ENCODE measurements at places on chromosomes 16 and 17.
A peak's percentile ranks its signal among the peaks of the same experiment; 100 is the strongest.

GRCh38 chr17:10894220-10894619 lies 56.3 kb upstream of the PIRT start:
- H3K4me1 ChIP-seq = no peaks in the 10 kb centered on the region
- no peaks in the 10 kb centered on the region for H3K36me3 ChIP-seq
- H3K4me3 ChIP-seq = no peak overlapping the region

DNA sequence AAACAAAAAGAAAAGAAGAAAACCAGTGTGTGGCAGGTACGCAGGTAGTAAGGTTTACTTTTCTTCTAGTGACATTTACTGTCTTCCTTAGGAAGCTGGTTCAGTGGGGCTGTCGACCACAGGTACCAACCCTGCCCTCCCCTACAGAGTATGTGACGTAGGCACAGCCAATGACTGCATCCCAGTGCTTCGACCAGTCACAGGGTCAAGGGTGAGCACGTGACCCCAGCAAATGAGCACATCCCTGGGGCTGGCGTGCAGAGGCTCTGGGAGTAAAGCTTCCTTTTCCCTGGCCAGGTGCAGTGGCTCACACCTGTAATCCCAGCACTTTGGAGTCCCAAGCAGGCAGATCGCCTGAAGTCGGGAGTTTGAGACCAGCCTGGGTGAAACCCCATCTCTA lies 38.9 kb upstream of the PLCG2 start:
- no peaks in the 10 kb centered on the region for H3K27me3 ChIP-seq
- H3K36me3 ChIP-seq = no peaks in the 10 kb centered on the region
- H3K27ac ChIP-seq = no peak overlapping the region
- H3K4me3 ChIP-seq = no peak overlapping the region
- DNase-seq = no peak
- no peaks in the 10 kb centered on the region for H3K4me1 ChIP-seq

DNA sequence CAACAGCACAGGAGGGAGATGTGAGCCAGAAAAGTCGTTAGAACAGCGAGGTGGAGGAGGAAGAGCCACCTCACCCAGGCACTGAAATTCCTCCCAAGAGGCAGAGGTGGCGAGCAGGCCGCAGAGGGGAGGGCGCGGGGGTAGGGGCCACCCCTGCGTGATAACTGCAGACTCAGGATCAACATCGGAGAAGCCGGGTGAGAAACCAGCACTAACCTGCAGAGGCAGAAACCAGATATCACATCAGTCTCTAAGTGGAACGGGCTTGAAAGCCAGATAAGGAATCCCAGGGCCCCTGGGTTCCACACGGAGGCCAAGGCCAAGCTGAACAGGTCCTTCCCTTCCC lies 39.4 kb upstream of the ZC3H18 start:
- H3K27me3 ChIP-seq = no peaks in the 10 kb centered on the region
- H3K36me3 ChIP-seq = peaks cover 15% of the 10 kb centered on the region

DNA sequence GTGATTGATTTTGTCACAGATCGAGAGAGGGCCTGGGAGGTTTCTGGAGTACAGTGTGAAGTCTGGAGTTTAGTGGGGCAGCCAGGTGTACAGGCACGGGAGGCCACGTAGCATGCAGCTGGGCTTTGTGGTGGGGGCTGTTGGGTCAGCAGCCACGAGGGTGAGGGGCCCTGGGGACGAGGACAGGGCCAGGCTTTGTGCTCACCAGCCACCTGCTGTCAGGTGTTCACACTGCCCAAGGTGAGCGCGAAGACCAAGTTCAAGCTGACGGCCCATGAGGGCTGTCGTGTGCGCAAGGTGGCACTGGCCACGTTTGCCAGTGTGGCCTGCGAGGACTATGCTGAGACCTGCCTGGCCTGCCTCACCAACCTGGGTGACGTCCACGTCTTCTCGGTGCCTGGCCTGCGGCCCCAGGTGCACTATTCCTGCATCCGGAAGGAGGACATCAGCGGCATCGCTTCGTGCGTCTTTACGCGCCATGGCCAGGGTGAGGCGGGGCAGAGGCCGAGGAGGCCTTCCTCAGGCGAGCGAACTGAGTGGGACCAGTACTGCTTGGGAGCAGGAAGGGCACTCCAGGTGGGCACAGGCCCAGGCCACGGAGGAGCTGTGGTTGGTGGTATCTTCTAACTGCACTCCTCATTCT lies 15.9 kb downstream of the LLGL1 start:
- H3K4me3 ChIP-seq = no peak overlapping the region
- H3K27me3 ChIP-seq = no peaks in the 10 kb centered on the region
- H3K4me1 ChIP-seq = no peaks in the 10 kb centered on the region
- H3K27ac ChIP-seq = no peak overlapping the region

- H3K36me3 ChIP-seq = no peaks in the 10 kb centered on the region
- peaks cover 16% of the 10 kb centered on the region for H3K4me1 ChIP-seq
- H3K27me3 ChIP-seq = no peaks in the 10 kb centered on the region
- H3K4me3 ChIP-seq = no peak overlapping the region
- H3K27ac ChIP-seq = no peak overlapping the region
Measured at GRCh38 chr17:55452139-55452790, 30.6 kb upstream of the MMD start.

DNA sequence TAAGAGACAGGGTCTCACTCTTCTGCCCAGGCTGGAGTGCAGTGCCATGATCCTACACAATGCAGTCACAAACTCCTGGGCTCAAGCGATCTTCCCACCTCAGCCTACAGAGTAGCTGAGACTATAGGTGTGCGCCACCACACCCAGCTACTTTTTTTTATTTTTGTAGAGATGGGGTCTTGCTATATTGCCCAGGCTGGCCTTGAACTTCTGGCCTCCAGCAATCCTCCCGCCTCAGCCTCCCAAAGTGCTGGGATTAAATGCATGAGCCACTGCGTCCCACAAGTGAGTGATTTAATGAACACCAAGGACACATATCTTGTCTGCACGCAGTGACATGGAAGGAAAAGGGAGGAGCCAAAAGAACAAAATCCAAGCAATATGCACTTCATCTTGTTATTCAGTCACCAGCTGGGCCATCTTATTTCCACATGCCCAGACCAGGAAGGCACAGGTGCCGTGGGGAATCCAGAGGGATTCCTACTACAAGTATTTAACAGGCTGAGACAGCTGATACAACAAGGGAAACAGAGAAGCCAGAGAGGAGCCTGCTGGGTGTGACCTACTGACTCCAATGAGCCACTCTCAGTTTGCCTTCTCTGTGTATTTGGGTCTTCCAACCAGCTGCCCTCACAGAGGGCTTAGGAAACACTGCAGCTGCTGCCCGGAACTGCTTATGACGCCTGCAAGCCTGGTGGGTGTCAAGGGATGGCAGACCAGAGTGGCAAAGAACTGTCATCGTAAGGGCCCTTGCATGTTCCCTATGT lies 17.0 kb downstream of the LSM12 start:
- no peak overlapping the region for H3K4me3 ChIP-seq
- H3K27me3 ChIP-seq = no peaks in the 10 kb centered on the region
- DNase-seq = no peak
- no peak overlapping the region for H3K27ac ChIP-seq
- H3K36me3 ChIP-seq = peaks cover 45% of the 10 kb centered on the region

- H3K27me3 ChIP-seq = no peaks in the 10 kb centered on the region
- H3K4me3 ChIP-seq = no peak overlapping the region
- H3K4me1 ChIP-seq = peaks cover 10% of the 10 kb centered on the region
- H3K36me3 ChIP-seq = no peaks in the 10 kb centered on the region
- no peak overlapping the region for H3K27ac ChIP-seq
Measured at GRCh38 chr16:8958344-8959167, 5.2 kb downstream of the USP7 start.

DNA sequence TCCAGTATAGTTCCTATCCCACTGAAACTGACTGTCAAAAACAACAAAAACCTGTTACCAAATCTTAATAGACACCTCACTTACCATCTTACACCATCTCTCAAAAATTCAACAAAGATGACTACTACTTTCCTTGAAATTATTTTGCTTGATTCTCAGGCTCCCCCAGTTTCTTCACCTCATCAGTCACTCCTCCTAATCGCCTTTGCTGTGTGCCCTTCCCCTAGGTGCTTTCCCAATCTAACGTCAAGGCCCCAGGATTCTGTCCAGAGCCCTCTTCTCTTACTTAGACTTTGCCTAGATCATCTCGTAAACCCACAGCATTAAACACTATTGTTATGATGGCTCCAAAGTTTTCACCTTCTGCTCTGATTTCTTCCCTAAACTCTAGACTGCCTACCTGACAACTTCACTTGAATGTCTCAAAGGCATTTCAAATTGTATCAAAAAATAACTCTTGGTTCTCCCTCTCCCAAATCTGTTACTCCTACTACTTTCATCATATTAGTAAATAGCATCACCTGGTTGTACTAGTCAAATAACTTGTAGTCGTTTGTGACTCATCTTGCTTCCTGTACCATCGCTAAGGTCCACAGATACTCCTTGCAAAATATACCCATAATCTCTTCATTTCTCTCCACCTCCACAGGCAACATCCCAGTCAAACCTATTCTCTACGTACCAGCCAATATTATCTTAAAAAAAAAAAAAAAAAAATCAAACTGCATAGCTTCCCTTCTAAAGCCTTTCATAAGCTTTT lies 18.0 kb downstream of the C16orf87 start:
- DNase-seq = no peak
- no peak overlapping the region for H3K27ac ChIP-seq
- peaks cover 3% of the 10 kb centered on the region for H3K4me1 ChIP-seq
- peaks cover 2% of the 10 kb centered on the region for H3K36me3 ChIP-seq
- H3K4me3 ChIP-seq = no peak overlapping the region
- no peaks in the 10 kb centered on the region for H3K27me3 ChIP-seq

DNA sequence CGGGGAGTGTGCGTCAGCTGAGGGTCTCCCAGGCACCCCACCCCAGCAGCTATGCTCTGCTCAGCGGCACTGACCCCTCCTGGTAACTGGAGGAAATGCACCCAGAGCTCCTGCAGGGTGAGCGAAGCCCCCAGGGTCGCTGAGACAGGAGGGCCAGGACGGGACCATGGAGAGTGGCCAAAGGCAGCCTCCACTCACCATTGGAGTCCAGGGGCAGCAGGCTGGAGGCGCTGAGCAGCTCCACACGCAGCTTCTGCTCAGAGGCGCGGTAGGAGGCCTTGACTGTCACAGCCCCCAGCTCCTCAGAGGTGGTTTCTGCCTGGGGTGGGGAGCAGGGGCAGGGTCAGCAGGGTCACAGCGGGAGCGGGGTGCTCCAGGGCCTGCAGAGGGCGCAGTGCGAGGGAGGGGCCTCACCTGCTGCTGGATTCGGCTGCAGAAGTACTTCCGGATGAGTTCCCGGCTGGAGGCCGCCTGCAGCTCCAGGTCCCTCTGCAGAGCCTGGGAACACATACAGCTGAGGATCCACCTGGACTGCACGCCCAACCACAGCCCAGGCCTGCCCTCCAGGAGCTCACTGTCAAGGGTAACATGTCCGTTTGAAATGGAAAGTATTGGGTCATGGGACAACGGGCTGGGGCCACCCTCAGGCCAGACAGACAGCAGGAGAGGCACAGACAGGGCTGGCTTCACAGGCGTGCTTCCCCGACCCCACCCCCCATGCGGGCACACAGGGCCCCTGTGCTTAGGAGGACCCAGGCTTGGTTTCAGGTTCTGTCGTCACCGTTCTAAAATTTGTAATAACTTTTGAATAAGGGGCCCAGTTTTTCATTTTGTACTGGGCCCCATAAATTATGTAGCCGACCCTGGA lies 13.8 kb downstream of the UNC13D start:
- peak; percentile 73 for DNase-seq
- H3K4me1 ChIP-seq = peaks cover 10% of the 10 kb centered on the region
- no peak overlapping the region for H3K27ac ChIP-seq
- no peak overlapping the region for H3K4me3 ChIP-seq
- peaks cover 4% of the 10 kb centered on the region for H3K36me3 ChIP-seq

GRCh38 chr17:79304884-79305283 lies 230.3 kb downstream of the ENGASE start:
- H3K27ac ChIP-seq = no peak overlapping the region
- H3K4me1 ChIP-seq = no peaks in the 10 kb centered on the region
- H3K27me3 ChIP-seq = no peaks in the 10 kb centered on the region

All from trophoblast cell (in vitro differentiated cells and primary cell).